ENCODE measurements at places on chromosomes 2 and 18.

GRCh38 chr18:24185805-24186204, 46.9 kb downstream of the CABYR start:
- no peak for DNase-seq

DNA sequence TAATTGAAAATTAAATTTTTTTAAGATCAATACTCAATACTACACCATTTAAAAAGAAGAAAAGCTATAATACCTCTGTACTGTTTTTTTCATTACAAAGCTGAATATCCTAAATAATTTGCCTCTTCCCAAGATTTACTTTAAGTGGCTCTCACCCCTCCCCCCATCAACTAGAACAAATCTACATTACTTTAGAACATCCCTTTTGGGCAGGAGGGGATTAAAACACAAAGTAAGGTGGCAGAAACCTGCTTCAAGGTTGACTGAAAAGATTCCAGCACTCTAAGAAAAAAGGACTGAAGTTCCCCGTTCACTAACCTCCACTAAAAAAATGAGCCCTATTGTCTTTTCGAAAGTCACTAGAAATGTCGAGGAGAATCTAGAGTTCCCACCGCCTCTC, 42.3 kb downstream of the SLC38A11 start:
- DNase-seq: no peak

- no peak for DNase-seq
Measured at GRCh38 chr2:162731917-162732804, 106.4 kb downstream of the KCNH7 start.

- no peak for DNase-seq
Measured at GRCh38 chr2:8624855-8625398, 56.9 kb upstream of the ID2 start.

- no peak for DNase-seq
Measured at GRCh38 chr2:224469374-224469964, 67.6 kb upstream of the FAM124B start.

DNA sequence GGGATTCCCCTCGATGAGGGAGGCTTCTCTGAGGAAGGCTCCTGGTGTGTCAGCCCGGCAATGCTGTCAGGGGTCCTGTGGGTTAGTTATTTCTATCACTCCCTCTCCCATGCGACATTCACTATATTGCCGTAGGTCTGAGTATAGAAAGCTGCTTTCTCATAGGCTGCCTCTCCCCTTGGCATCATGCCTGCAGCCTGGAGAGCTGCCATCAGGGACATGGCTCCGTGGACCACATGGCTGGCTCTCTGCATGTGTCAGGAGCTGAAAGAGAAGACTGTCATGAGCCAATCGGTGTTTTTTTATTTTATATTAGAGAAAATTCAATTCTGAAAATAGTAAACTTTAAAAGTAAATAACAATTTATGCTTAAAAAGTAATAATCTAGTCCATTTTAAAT, 198.0 kb downstream of the CDH20 start:
- DNase-seq: no peak

DNA sequence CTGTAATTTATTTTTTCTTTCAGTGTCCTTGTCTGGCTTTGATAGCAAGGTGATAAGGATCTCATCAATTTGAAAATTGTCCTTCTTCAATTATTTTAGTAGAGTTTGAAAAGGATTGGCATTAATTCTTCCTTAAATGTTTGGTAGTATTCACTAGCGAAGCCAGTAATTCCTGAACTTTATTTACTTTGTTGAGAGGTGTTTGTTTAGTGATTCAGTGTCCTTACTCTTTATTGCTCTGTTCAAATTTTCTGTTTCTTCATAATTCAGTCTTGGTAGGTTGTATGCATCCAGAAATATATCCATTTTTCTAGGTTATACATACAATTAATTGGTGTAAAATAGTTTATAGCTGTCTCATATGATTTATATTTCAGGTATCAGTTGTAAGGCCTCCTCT, 676.7 kb upstream of the POU3F3 start:
- DNase-seq: no peak

GRCh38 chr2:112056626-112056987, 1.5 kb downstream of the TMEM87B start:
- no peak for DNase-seq

DNA sequence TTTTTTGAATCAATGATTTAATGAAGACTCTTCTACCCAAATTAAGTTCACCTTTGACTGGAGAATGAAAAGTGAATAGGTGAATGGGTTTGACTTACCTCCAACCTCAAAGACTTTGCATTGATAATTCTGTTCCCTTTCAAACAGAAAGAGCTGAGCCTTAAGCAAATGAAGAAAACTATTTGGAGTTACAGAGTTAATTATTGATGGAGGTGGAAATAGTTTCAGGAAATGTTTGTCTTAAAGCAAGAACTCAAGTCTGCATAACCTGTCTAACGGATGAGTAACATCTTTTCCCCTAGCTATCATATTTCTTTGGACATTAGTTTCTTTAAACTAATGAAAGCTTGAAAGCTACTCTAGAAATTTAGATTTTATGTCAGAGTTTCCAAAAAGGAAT, 166.5 kb downstream of the CERS6 start:
- DNase-seq: no peak

- DNase-seq: no peak
Measured at GRCh38 chr2:10935953-10936942, 24.5 kb downstream of the KCNF1 start.

DNA sequence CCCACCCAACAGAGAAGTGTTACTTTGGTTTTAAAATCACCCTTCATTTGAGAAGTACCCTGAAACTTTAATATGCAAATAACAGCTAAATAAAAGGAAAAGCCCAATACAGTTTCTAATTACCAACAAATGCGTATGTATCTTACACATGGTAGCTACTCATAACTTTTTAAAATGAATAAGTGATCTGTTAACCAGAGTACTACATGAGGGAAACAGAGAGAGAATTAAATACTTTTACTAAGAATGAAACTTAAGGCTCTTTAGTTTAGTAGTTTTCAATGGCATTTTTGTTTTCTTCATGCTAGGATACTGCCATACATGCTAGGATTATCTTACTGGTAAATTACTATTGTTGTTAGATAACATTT, 39.1 kb upstream of the NABP1 start:
- no peak for DNase-seq

GRCh38 chr2:240797914-240798313, 22.1 kb downstream of the KIF1A start:
- DNase-seq: no peak

GRCh38 chr18:3935305-3935704, 485.3 kb downstream of the TGIF1 start:
- no peak for DNase-seq

GRCh38 chr2:239910851-239911640, 114.1 kb downstream of the NDUFA10 start:
- DNase-seq: no peak

DNA sequence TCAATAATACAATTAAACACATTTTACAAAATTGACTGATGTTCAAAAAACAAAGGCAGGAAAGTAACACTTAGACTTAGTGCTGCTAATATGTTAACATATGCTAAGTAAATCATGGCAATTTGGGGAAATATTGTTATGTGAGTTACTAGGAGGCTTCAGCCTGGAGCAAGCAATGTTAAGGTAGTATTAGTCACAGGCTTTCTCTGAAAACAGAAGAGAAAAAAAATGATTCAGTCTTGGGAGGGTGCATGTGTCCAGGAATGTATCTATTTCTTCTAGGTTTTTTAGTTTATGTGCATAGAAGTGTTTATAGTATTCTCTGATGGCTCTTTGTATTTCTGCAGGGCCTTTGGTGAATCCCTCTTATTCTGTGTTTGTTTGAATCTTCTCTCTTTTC, 345.8 kb upstream of the TFPI start:
- DNase-seq: no peak

DNA sequence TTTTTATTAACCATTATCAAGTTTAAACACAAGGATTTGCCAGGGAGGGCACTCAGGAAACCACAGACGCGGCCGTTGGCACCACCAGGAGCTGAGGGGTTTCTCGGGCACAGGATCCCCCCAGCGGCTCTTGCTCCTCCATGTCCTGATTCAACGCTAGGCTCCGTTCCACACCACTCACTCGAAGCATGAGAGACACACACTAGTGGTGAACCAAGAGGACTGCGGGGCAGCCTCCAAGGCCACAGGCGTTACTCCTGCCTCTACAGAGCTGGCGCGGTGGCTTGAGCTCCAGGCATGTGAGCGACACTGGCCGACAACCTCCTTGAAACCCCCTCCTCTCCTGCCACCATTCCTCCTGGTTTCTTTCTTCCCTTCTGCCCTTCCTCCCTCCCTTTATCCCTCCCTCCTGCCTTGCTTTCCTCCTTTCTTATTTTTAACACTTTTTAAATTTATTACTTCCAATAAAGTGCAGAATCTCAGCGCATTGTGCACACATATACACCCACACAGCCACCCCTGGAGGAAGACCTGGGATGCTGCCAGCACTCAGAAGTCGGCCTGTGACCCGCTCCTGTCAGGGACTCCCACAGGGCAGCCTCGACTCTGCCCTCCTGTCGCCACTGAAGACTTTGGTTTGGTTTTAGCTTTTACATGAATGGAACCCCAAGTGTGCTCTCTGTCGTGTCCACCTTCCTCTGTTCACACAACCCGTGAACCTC, 21.7 kb downstream of the COX7A2L start:
- no peak for DNase-seq

GRCh38 chr2:177015356-177015923, 197.2 kb upstream of the HNRNPA3 start:
- DNase-seq: no peak

DNA sequence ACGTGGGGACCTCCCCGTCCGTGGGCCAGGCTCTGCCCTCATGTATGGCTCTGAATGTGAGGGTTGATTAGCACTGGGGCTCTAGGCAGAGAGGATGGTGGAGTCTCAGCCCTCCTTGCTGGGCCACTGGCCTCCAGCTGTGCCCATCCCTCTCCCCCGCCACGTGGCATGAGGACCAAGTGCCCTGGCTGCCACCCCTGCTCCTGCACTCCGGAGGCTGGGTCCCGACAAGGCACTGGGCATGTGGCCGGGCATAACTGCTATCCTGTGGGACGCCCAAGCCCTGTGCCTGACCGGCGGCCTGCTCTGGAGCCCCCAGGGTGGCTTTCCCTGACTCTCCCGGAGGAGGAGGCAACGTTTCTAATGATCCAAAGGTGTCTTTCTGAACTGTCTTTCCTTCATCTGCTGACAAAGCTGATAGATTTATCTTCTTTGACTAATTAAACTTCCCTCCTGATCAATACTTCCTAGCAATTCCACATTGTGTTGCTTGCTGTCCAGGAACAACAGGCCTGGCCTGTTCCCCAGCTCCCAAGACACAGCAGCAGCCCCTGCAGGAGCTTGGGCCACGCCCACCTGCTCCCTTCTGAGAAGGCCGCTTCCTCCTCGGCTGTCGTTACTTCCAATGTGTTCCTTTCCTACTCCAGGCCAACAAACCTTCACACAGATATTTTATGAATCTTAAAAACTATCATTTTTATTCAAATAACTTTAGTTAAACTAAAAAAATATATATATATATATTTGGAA, 132.0 kb downstream of the SNTG2 start:
- no peak for DNase-seq

DNA sequence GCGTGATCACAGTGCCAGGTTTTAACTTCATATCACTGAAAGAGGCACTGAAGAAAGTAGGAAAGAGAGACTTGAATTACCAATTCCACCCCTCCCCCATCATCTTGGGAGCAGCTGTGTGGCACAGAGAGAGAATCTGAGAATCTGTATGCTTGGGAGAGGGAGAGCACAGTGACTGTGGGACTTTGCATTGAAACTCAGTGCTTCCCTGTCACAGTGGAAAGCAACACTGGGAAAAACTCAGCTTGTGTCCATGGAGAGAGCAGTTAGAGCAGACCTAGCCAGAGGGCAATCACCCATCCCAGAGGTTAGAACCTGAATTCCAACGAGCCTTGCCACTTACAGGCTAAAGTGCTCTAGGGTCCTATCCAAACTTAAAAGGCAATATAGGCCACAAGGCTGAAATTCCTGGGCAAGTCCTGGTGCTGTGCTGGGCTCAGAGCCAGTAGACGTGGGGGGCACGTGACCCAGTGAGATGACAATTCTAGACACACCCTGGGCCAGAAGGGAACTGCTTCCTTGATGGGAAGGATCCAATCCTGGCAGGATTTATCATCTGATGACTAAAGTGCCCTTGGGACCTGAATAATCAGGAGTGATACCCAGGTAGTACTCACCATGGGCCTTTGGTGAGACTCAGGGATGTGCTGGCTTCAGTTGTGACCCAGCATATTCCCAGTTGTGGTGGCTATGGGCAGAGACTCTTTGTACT, 15.5 kb upstream of the ABCB11 start:
- no peak for DNase-seq

DNA sequence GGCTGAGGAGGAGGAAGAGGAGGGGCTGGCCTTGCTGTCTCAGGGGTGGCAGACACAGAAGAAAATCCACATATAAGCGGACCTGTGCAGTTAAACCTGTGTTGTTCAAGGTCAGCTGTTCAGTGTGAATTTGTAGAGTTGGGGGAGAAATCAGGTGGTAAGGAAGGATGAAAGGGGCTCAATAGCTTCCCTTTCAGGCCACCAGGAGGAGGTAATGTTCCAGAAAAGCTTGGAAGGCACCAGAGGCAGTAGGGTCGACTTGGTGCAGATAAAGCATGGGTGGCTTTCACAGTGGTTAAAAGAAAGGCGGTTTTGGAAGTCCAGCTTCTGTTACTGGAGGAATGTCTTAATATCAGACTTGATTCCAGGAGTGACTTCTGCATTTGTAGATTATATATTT, 167.4 kb downstream of the THSD7B start:
- no peak for DNase-seq

DNA sequence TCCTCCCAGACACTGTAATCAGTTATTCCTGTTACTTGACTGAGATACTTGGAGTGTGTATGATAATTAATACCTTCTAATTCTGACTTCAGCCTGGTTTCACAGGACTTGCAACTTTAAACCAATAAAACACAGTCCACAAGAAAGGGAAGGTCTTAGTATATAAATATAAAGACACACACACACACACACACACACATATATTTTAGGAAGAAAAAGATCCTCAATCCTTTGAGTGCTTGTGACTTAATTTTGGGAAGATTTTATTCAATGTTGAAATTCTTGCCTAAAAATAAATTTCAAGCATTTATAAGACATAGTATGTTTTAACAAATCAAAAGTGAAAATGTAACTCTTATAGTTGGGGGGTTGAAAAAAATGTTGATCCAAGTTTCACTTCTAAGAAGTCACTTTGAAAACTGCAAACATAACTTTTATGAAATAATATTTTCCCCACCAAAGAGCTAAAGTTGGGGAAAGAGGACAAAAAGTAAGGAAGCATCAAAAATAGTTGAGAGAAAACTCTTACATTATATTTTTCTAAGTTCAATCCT, 824 bp upstream of the VPS54 start:
- DNase-seq: no peak

DNA sequence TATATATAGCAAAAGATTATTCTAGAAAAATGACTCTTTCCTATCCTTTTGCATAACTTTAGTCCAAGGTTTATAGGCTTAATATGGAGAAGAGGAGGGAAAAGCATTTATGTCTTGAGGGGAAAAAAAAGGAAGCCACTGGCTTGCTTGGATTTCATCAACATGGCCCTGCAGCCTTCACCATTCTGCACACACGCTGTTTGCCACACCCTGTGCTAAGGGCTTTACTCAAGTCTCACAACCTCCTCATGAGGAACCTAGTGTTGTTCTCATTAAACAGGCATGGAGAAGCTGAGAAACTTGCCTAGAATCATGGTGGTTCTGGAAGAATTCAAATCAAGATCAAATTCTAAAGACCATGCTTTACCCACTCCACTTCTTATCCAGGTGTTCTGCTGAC, 117.3 kb upstream of the TTC39C start:
- DNase-seq: no peak

Data from activated CD4-positive, alpha-beta T cell treated with anti-CD3 and anti-CD28 coated beads for 4 hours (primary cell).